ENCODE measurements at places on chromosomes 16 and 17.

DNA sequence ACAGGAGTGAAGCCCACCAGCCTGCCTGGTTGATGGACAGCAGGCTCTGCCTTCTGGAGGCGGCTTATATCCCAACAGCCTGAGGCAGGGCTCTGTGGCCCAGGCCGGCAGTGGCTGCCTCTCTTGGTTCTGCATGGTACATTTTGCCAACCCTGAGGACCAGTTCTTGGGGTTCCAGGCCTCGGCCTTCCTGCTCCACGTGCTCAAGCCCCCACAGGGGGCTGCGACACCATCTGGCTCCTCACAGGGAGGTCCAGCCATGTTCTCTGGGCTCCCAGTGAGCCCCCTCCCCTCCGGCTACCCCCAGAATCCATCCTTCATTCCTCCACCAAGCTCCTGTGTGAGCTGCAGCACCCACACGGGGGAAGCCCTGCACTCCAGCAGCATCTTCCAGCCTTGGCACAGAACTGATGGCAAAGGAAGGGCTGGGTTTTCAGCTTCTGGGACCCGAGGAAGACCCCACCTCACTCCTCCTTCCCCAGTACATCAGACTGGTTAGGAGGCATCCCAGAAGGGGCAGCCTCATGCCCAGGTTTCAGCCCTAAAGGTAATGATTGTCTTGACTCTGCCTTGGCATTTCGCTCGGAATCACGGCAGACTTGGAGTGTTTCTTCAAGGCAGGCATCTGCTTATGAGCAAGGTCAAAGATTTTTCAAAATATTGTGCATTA, 231.2 kb downstream of the CPPED1 start:
- DNase-seq, result no peak

DNA sequence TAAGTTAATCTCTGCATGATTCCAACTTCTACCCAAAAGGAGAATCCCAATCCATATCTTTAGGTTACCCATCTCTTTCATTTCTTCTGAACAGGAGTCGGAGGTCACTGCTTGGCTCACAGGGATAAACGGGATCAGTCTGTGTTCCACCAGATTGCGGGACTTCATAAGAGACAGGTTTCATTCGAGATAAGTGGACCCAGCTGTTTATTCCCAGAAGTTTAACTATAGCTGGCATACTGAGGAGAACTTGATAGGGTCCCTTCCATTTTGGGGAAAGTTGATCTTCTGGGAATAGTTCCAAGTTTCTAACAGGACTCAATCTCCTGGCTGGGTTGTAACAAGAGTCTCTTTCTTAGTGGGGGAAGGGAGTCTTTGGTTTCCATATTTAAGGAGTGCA, 45.4 kb upstream of the ARL4D start:
- no peak for DNase-seq

DNA sequence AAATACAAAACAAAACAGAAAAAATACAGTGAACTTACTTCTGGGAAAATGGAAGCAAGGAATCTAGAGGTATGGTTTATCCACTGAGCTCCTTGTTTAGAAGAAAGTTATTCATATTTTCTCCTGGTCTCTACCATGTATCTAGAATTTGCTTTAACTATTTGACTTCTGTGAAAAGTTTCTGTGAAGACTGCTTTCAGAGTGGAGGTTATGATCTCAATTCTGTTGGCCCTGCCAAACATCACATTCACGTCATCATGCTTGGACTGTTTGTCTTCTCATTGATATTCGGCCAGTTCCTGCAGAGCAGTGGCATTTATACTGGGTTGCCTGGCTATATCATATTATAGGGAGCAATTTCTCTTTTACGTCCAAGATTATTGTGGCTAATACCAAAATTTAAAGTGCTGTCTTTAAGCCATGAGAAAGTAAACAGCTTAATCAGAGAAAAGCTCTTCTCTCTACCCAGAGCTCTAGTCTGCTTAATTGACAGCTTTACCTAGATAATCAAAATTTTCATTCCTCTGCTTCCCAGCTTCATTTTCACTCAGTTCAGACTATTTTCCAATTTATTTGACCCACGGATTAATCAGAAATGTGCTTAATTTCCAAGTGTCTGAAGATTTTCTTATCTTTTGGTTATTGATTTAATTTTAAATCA, at the start of gene ABCA8:
Gene ABCA8, minus strand, starts transcription at position 212 of the 661 bp plus-strand sequence. CDS start 13,358 bp downstream, outside the sequence.
- DNase-seq, result no peak

GRCh38 chr17:3771140-3771539, 29.8 kb downstream of the ITGAE start:
- no peak for DNase-seq

DNA sequence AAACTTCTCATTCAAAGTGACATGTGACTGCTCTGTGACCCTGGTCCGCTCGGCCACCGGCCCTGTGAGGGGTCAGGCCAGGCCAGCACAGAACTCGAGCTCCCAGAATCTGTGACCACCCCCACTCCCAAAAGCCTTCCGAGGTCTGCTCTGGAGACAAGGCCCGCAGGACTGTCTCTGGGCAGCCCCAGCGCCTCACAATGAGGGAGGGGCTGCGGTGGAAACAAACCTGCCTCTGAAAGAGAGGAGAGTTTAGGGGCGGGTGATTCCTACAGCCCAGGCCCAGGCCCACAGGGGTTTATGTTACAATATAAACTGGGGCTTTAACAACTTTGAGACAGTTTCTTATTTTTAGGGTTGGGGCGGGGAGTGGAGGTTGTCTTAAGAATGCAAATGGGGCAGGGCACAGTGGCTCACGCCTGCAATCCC, 19.9 kb downstream of the IGFBP4 start:
- DNase-seq, result no peak

- DNase-seq, result no peak
Observed at GRCh38 chr17:81049973-81050551, 15.1 kb downstream of the BAIAP2 start.

DNA sequence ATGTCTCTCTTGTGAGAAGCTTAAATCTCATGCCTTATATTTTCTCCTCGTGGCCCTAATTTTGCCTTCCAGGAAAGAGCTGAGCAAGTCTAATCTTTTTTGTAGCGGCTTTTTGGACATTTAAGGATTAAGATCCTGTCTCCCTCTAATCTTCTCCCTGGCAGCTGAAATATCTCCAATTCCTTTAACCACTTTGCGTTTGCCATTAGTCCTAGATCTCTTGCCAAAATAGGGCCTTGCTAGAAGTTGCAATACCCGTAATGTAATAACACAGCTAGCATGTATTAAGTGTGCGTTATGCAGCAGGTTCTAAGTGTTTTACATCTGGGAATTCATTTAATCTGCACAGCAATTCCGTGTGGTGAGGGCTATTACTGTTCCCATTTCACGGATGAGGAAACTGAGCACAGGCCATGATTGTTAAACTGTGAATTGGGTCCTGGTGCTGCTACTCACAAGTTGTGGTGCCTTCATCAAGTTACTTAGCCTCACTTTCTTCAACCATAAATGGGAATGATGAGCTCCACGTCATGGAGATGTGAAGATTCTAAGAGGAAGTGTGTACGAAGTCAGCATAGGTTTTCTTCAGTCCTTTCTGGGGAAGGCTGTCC, 198.9 kb upstream of the ASIC2 start:
- DNase-seq, result no peak

- no peak for DNase-seq
Observed at GRCh38 chr16:29192329-29193247, 207.7 kb downstream of the LAT start.

DNA sequence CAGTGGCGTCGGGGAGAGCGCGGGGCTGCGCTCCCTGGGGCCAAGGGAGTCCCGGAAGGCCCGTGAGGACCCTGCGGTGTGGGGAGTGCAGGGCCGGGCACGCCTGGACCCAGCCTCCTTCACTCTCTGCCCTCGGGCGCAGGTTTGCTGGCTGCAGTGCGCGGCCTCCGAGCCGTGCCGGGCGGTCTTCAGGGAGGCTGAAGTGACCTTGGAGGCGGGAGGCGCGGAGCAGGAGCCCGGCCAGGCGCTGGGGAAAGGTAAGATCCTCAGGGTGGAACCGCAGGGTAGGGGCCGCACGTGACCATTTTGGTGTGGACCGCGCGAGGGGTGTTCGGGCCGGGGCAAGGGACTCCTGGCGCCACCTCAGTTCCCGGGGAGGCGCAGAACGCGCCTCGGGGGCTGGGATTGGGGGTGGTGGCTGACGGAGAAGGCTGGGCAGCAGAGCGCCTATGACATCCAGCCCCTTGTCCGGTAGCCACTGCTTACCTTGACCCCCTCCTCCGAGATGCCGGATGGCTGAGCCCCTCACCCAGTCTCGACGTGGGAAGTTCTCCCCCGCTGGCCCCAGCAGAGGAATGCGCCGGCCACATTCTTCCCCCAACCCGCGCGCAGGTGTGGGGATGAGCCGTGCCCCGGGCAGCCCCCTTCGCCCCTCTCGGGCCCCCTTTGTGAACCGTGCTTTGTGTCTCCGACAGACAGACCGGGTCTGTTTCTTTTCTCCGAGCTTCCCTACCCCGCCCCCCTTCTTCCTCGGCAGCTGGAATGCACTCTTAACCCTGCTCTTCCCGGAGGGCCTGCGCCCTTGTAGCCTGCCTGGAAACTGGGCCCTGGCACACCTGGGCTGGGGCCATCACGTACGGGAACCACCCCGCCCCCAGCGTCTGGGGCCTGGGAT, 631 bp downstream of the CDH3 start:
- no peak for DNase-seq

- DNase-seq, result no peak
Observed at GRCh38 chr16:3882531-3882930, 2.0 kb upstream of the CREBBP start.

DNA sequence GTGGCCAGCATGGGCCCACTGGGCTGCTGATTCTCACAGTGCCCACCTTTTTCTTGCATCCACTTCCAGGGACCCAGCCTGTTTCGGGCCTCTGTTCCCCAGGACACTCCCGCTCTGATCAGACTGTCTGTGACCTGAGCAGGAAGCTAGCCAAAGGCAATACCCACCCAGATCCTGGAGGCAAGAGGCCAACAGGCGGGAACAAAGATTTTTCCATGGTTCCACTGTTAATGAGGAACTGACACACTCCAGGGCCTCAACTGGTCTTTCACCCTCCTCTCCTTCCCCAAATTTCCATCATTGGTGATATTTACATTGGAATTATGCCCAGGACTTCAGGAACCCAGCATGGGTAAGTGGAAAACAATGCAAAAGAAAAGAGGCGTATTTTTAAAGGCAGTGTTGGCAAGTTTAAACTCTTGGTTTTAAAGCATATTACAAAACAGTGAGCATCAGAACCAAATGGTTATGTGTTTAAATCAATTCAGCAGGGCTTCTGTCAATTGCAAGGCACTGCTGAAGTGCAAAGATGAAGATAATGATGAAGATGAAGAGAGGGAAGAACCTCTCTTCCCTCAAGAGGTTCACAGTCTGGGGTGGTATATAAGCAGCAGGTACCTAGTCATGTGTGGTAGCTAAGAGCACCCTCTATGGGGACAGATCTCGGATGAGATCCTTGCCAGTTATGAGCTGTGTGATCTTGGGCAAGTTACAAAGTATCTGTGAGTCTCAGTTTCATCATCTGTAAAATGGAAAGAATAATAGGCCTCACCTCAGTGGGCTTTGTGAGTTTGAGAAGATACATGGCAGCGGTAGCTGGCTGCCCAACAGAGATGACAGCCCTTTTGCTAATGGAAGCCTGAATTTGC, 14.4 kb upstream of the ATP2A3 start:
- no peak for DNase-seq

DNA sequence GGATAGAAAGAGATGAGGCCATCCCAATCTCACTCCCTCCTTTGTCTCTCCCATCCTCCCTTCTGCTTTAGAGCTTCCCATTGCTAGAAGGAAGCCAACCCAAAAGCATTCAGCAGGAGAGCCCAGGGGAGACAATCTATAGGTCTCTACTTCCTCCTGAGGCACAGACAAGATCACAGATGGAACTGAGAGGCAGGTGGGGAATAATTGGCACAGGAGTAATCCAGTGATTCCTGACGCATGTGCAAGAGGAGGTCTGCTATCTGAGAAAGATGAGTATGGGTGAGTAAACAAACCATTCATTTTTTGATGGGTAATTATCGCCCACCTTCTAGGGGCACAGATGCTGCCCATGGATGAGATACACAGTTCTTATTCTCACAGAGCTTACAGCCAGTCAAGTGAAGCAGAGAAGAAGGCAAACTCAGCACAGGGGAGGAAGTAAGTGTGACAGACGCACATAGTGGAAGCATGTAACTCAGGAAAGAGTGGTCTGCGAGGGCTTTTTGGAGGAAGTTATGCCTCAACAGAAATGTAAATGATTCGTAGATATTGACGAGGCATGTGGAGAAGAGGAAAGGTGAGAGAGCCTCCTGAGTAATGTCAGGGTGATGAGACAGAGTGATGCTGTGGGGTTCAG, 88.9 kb upstream of the HLF start:
- no peak for DNase-seq

DNA sequence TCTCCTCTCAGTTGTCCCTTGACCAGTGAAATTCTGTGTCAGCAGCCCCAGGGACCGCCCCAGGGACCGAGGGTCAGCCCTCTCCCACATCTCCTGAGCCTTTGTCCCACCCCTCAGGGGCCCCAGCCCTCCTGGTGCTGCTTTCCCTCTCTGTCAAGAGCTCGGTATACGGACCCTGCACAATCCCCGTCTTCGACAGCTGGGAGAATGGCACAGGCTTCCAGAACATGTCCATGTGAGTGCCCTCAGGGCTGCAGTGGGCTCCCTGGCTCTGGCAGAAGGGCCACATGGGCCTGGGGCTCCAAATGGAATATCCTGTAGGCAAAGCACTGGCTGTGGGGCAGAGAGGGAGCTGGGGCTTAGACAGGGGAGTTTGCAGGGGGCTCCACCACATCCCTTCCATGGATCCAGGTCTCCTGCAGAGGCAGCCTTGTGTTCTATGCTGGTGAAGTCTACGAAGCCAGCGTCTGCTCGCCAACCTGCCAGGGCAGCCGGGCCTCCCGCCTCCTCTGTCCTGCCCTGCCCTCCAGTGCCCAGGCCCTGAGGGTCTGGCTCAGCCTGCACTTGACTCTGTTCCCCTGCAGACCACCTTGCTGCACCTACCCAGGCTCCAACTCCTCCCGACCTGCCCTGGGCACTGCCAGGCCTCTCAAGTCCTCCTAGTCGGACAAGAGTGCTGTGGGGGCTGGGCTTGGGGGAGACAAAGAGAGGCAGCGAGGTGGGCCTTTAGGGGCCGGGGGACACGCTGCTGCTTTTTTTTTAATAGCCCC, 28.0 kb downstream of the ADGRG5 start:
- DNase-seq, result no peak

GRCh38 chr16:89949756-89950155, 1.2 kb downstream of the DEF8 start:
- DNase-seq, result no peak

- no peak for DNase-seq
Observed at GRCh38 chr16:4404247-4404966, 12.0 kb downstream of the CORO7 start.

DNA sequence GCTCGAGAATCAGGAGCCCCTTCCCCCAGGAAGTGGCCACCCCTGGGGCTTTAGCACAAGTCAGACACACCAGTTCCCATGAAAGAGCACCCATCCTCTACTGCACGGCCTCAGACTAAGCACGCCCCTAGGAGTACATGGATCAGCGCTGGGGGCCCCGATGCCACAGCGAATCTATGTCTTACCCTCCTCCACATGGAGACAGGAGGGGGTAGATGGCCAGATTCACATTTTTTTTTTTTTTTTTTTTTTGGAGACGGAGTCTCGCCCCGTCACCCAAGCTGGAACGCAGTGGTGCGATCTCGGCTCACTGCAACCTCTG, 3.2 kb upstream of the EXOSC6 start:
- DNase-seq, result no peak

GRCh38 chr17:42653179-42654124, 5.6 kb upstream of the TUBG2 start:
- no peak for DNase-seq

All from thoracic aorta (tissue), 2 donors.